ENCODE measurements at places on chromosomes 4 and X.

GRCh38 chr4:114547340-114548134, 51.1 kb upstream of the UGT8 start:
- no peak for DNase-seq

DNA sequence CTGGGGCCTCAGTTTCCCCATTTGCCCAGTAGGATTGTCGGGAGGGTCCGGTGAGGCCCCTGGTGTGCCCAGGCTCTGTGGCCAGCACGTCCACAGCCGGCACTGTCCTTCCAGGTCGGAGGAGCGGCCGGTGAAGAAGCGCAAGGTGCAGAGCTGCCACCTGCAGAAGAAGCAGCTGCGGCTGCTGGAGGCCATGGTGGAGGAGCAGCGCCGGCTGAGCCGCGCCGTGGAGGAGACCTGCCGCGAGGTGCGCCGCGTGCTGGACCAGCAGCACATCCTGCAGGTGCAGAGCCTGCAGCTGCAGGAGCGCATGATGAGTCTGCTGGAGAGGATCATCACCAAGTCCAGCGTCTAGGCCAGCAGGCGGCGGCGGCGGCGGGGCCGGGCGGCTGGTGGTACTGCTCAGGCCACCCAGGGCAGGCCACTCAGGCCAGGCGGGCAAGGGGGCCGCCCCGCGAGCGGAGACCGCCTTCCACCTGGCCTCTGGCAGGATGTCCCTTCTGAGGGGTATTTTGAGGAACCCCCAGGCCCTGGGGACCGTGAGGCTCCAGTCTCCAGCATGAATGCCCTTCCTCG, 6.7 kb downstream of the MSANTD1 start:
- DNase-seq = no peak

DNA sequence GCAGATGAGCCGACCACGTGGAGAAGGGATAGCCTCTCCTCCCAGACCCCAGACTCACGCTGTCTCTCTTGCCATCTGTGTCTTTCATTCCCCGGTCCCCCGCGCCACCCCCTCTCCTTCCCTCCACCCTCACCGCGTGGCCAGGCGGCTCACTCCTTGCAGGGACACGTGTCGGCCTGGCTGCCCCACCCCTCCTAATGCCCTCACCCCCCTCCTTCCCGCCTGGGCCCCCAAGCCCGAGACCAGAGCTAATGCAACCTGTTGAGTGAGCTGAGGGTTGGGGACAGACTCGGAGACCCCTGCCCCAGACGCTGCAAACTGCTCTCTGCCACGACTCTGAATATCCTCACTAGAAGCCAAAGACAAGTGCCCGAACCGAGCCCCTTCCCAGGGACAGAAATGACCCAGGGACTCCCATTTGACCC, 1.8 kb downstream of the SLC38A5 start:
- DNase-seq = no peak

- peak; percentile 86 for DNase-seq
Observed at GRCh38 chrX:115690511-115691216, 129.7 kb downstream of the PLS3 start.

- no peak for DNase-seq
Observed at GRCh38 chr4:52750819-52751486, at the start of gene ERVMER34-1. Gene ERVMER34-1, minus strand, starts transcription at chr4:52751425. Its CDS starts 5,905 bp downstream, at chr4:52745520.

GRCh38 chrX:20205927-20206708, 60.6 kb downstream of the RPS6KA3 start:
- DNase-seq = no peak

DNA sequence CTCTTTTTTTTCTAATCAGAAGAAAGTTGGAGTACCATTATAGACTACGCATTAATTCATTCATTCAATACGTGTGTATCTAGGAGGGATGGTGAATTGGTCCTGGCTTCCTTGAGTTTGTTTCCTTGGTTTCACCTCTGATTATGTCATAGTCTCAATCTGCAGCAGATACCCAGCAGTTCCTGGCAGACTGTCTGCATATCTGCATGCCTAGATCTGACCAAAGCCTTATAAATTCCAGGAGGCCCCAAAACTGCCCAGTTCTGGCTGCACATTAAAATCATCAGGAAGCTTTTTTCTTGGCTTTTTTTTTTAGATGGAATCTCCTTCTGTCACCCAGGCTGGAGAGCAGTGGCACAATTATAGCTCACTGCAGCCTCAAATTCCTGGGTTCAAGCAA, 27.2 kb upstream of the SLC34A2 start:
- DNase-seq = no peak
